Cardiac muscle cell (in vitro differentiated cells and primary cell): ENCODE measurements at places on chromosomes 7 and 10. TPM values are rescaled to one million over a fixed set of nuclear protein-coding genes. Genes with fewer than 3 reads are reported as not detected.

Gene HOXA10
- total RNA-seq: not detected in 2 replicates

Gene HSPA12A
- 6.4 and 9.6 TPM in 2 replicates for total RNA-seq

Gene AZGP1
- total RNA-seq: 0.39 TPM in 1 of 2 replicates, not detected in the other

Gene HOXA9
- total RNA-seq: not detected in 2 replicates

DNA sequence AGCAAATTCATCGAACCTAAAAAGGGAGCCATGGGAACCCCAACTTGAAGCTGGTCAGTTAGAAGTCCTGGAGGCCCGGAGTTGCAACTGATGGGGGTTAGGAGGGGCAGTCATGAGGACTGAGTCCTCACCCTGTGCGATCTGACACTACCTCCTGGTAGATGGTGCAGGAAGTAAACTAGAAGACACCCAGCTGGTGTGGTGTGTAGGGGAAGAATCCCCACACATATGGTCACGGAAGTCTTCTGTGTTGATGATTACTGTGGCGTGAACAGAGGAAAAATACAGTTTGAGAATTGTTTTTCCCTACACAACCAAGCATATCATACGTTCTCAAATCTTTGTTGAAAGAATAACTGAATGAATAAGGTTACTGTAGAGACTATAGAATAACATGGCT lies 164.6 kb upstream of the KCTD7 start:
- H3K4me1 ChIP-seq: no peaks in the 10 kb centered on the region

DNA sequence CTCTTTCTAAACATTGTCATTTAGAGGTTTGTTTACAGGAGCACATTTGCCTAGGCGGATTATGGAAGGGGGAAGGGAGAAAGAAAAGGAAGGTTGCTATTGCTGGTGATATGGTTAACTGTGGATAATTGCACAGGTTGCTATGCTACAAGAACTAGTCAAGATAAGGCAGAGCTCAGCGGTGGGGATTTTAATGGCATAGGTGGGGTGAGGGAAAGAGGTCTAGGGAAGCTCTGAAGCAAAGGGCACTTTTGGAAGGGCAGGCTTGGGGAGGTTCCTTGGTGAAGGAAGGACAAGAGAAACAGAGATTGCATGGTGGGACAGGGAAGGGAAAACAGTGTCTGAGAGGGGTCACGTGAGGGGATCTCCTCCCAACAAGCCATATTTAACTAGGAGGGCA lies 19.5 kb downstream of the HYAL4 start:
- no peaks in the 10 kb centered on the region for H3K27me3 ChIP-seq
- peak; percentile 20 for DNase-seq
- H3K4me1 ChIP-seq: peaks cover 16% of the 10 kb centered on the region
- no peak overlapping the region for H3K27ac ChIP-seq
- no peak overlapping the region for H3K4me3 ChIP-seq
- H3K36me3 ChIP-seq: no peaks in the 10 kb centered on the region

DNA sequence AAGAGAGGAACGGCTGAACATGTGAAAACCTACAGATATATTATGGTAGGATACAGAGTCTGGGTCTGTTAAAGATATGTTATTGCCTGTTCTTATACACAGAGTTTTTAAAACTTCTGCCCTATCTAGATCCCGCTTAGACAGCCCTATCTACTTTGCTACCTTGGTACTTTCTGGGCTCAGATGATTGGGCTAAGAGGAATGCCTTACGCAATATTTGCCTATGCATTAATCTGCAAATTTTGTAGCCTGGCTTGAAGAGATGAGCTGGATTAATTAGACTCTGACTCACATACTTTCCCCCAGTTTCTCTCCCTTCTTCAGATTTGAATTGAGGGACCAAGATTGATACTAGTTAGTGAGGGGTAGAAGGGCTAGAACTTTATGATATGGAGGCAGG lies 33.6 kb upstream of the A1CF start:
- no peak overlapping the region for H3K4me3 ChIP-seq
- H3K4me1 ChIP-seq: no peaks in the 10 kb centered on the region
- peaks cover 4% of the 10 kb centered on the region for H3K27me3 ChIP-seq
- H3K36me3 ChIP-seq: no peaks in the 10 kb centered on the region
- no peak for DNase-seq

GRCh38 chr10:122688293-122688989 lies 11.2 kb downstream of the C10orf120 start:
- H3K4me3 ChIP-seq: no peak overlapping the region
- H3K36me3 ChIP-seq: no peaks in the 10 kb centered on the region
- H3K27ac ChIP-seq: peak overlapping the region; percentile 36
- H3K27me3 ChIP-seq: no peaks in the 10 kb centered on the region
- peaks cover 9% of the 10 kb centered on the region for H3K4me1 ChIP-seq

DNA sequence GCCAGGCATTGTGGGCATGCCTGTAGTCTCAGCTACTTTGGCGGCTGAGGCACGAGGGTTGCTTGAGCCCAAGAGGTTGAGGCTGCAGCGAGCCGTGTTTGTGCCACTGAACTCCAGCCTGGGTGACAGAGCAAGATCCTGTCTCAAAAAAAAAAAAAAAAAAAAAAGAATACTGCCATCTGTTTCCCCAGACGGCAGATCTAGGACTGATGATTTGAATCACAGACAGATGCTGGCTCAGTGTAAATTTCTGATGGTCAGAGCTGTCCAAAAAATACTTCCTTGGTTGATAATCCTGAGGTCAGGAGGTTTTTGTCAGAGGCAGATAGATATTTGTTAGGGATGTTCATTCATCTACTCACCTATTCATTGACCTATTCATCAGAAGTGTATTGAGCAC lies 130.7 kb downstream of the REEP3 start:
- no peaks in the 10 kb centered on the region for H3K36me3 ChIP-seq
- no peak for DNase-seq
- no peak overlapping the region for H3K27ac ChIP-seq
- H3K4me1 ChIP-seq: no peaks in the 10 kb centered on the region

DNA sequence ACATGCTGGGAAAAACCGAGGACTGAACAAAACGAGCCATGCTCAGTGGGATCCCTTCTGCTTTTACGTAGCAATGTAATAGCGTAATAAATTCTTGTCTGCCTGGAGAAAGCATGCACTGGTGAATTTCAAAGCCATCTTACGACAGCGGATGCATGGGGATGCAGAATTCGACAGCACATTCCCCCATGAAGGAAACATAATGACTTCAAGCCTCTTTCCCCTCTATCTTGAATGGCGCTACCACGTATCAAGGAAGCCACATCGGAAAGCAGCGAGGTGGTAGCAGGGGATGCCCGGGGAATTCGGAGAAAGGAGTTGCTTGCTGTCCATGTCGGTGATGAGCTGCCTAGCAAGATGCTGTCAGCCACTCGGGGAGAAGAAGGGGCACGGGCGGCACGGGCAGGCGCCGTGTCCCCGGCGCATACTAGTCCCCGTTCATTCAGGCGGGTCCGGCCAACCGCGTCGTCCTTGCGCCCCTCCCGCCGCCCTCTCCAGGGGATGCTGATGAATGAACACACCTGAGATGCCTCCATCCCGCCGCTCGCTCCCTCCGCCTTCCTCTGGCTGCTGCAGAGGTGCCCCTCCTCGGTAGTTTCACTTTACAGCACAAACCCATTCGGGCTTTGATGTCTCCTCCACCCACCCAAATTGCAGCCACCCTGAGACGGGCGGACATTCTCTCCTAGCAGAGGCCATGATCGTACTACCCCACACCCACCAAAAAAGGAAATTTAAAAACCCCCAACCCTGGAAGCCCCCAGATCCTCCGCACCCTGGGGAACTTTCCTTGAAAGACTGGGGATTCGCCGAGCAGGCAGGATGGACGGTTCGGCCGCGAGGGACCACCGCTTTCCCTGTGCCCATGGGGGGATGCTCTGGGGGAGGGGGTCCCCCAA lies 644 bp downstream of the SORBS1 start:
- no peaks in the 10 kb centered on the region for H3K36me3 ChIP-seq
- peak overlapping the region; percentile 66 for H3K4me3 ChIP-seq
- H3K27me3 ChIP-seq: no peaks in the 10 kb centered on the region
- peaks cover 10% of the 10 kb centered on the region for H3K4me1 ChIP-seq
- DNase-seq: peak; percentile 59

DNA sequence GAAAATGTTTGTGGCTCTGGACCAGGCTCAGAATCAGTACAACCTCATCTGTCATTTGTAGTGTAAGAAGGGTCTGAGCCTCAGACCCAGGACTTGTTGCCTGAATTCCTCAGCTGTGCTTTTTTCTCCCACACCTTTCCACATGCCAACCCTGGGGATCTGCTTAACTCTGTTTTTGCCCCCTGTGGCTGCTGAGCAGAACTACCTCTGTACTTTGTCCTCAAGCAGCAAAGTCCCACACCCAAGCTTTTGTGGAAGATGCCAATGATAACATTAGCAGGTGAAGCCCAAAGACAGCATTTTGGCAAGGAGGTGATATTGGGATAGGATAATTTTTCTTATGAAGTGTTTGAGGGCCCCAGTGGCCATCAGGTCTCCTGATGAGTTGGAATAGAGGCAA lies 5.8 kb upstream of the CYP2C18 start:
- H3K4me1 ChIP-seq: no peaks in the 10 kb centered on the region
- H3K4me3 ChIP-seq: no peak overlapping the region
- no peak overlapping the region for H3K27ac ChIP-seq
- DNase-seq: no peak
- no peaks in the 10 kb centered on the region for H3K36me3 ChIP-seq

- peak overlapping the region; percentile 42 for H3K4me3 ChIP-seq
- no peaks in the 10 kb centered on the region for H3K36me3 ChIP-seq
- no peak for DNase-seq
- H3K4me1 ChIP-seq: peaks cover 24% of the 10 kb centered on the region
- H3K27ac ChIP-seq: peak overlapping the region; percentile 93
Observed at GRCh38 chr7:149791-150636, 42.4 kb upstream of the FAM20C start.

DNA sequence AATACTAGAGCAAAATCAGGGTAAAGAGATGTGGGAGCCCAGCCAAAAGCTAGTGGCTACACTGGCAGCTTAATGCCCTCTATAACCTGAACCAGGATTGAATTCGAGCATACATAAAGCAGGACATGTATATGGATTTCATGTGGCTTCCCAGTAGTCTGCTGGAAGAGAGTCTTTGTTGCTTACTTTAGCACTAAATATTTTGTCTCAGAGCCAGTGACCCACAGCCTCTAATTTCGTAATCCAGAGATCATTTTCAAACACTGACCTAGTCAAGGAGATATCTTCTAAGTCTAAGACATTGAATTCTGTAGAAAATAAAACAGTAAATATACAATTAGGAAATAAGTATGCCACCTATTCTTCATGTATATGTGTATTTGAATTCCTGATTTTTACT lies 64.2 kb upstream of the GNAI1 start:
- DNase-seq: peak; percentile 61
- no peaks in the 10 kb centered on the region for H3K27me3 ChIP-seq
- no peak overlapping the region for H3K4me3 ChIP-seq
